Osteoblast (primary cell): ENCODE measurements at places on chromosomes 11 and 22. TPM values are rescaled to one million over a fixed set of nuclear protein-coding genes. Genes with fewer than 3 reads are reported as not detected.

Gene CHADL
- 1.1 and 1.2 TPM in 2 replicates for total RNA-seq

Gene ASCC2
- total RNA-seq: 21.0 and 28.3 TPM in 2 replicates

Gene OR4B1
- total RNA-seq: not detected in 2 replicates

Gene OR5AP2
- not detected in 2 replicates for total RNA-seq

Gene HEPHL1
- total RNA-seq: not detected in 2 replicates

Gene C11orf97
- not detected in 2 replicates for total RNA-seq

Gene POU2AF2
- total RNA-seq: not detected in 2 replicates

Gene MRGPRX3
- total RNA-seq: not detected in 2 replicates

Gene LRRC56
- 0.88 and 1.1 TPM in 2 replicates for total RNA-seq

Gene AP2A2
- total RNA-seq: 48.0 and 50.7 TPM in 2 replicates

Gene CELSR1
- total RNA-seq: 2.7 and 3.6 TPM in 2 replicates

Gene SPON1
- total RNA-seq: 0.72 and 0.88 TPM in 2 replicates

Gene C11orf87
- 4.3 and 4.7 TPM in 2 replicates for total RNA-seq

Gene TSGA10IP
- not detected in 2 replicates for total RNA-seq

Gene PHLDB1
- total RNA-seq: 86.9 and 96.3 TPM in 2 replicates

Gene CCDC188
- 0.36 and 0.59 TPM in 2 replicates for total RNA-seq

Gene RNF214
- total RNA-seq: 13.4 and 14.7 TPM in 2 replicates

Gene PAX6
- under 0.01 and 0.36 TPM in 2 replicates for total RNA-seq

Gene SGSM1
- total RNA-seq: not detected in 2 replicates

Gene CRYBB3
- not detected in 2 replicates for total RNA-seq

Gene EMID1
- under 0.01 and 0.29 TPM in 2 replicates for total RNA-seq

Gene TECTA
- 0.59 and 0.72 TPM in 2 replicates for total RNA-seq

Gene SLC25A17
- 16.3 and 17.7 TPM in 2 replicates for total RNA-seq

Gene ATG2A
- 20.0 and 25.7 TPM in 2 replicates for total RNA-seq

Gene LMO1
- not detected in 2 replicates for total RNA-seq

Gene MYO18B
- total RNA-seq: under 0.01 TPM in 1 of 2 replicates, not detected in the other

Gene UBQLNL
- total RNA-seq: 0.29 and 0.36 TPM in 2 replicates

Gene KCNJ11
- under 0.01 TPM in 1 of 2 replicates, not detected in the other for total RNA-seq

Gene PUS3
- total RNA-seq: 13.6 and 14.1 TPM in 2 replicates

Gene CDC42EP2
- 15.0 and 15.6 TPM in 2 replicates for total RNA-seq

Gene GDPD4
- total RNA-seq: not detected in 2 replicates

Gene LDHAL6A
- not detected in 2 replicates for total RNA-seq

Gene TRIM29
- total RNA-seq: under 0.01 and 0.36 TPM in 2 replicates

Gene SULT4A1
- total RNA-seq: under 0.01 TPM in 1 of 2 replicates, not detected in the other

Gene PNPLA2
- total RNA-seq: 32.1 and 32.6 TPM in 2 replicates

Gene SLC17A6
- total RNA-seq: not detected in 2 replicates

Gene CCDC89
- total RNA-seq: 2.9 and 4.1 TPM in 2 replicates

Gene EXPH5
- under 0.01 and 0.59 TPM in 2 replicates for total RNA-seq

Gene OR6A2
- total RNA-seq: 0.36 and 0.59 TPM in 2 replicates

Gene APOA4
- not detected in 2 replicates for total RNA-seq

Gene DEFB108B
- not detected in 2 replicates for total RNA-seq

Gene SYT7
- 3.6 and 6.8 TPM in 2 replicates for total RNA-seq

Gene SYTL2
- total RNA-seq: 19.4 and 19.9 TPM in 2 replicates

Gene ME3
- total RNA-seq: 70.9 and 73.4 TPM in 2 replicates

Gene OOSP2
- total RNA-seq: not detected in 2 replicates

Gene FIBIN
- 22.1 and 30.0 TPM in 2 replicates for total RNA-seq

Gene NEFH
- total RNA-seq: under 0.01 and 0.36 TPM in 2 replicates

Gene DEFB131B
- not detected in 2 replicates for total RNA-seq

Gene UBASH3B
- total RNA-seq: 9.1 and 21.4 TPM in 2 replicates

Gene SMC1B
- not detected in 2 replicates for total RNA-seq

Gene SMARCB1
- total RNA-seq: 49.2 and 51.3 TPM in 2 replicates

Gene POLD3
- total RNA-seq: 12.3 and 12.7 TPM in 2 replicates

Gene PLA2G3
- 0.29 and 0.36 TPM in 2 replicates for total RNA-seq

Gene SYCE3
- total RNA-seq: not detected in 2 replicates

Gene SYT8
- total RNA-seq: 0.36 and 0.59 TPM in 2 replicates

Gene PNPLA5
- not detected in 2 replicates for total RNA-seq

Gene GRIA4
- total RNA-seq: not detected in 2 replicates

Gene OR4X1
- total RNA-seq: not detected in 2 replicates

Gene ACRV1
- not detected in 2 replicates for total RNA-seq
